ENCODE measurements at places on chromosomes 3 and 15. TPM values are rescaled to one million over a fixed set of nuclear protein-coding genes. Genes with fewer than 3 reads are reported as not detected.
A peak's percentile ranks its signal among the peaks of the same experiment; 100 is the strongest.

Gene KIF7
- 12.2 TPM for total RNA-seq

- peak; percentile 82 for DNase-seq
These were observed 222.1 kb downstream of the THSD4 start for GRCh38 chr15:71337197-71337845.

Gene CCDC80
- total RNA-seq, result 158 TPM

Gene RETNLB
- not detected for total RNA-seq

- DNase-seq, result no peak
These were observed 138.3 kb upstream of the ROBO1 start for GRCh38 chr3:79906106-79906505.

DNA sequence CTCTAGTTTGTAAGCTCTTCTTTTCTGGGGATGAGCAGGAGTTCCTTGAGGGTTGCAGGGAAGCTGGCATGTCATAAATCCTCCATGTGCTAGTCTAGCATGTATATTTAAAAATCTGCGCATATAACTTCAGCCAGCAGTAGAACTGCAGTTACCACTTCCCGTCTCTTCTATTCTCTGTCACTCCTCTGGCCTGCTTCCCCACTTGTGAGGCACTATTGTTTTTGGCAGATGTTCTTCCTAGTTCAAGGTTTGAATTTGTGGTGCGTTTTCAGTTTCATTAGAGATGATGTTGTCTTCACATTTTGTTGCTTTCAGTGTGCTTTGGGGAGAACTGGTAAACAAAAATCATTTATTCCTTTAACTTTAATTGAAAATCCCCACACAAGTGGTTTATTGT lies 169.1 kb upstream of the ZPLD1 start:
- DNase-seq, result no peak

Gene SNAPC5
- 17.4 TPM for total RNA-seq

Gene P2RY1
- total RNA-seq, result 0.32 TPM

Gene NECTIN3
- 89.5 TPM for total RNA-seq

GRCh38 chr15:89533861-89534544 lies 37.6 kb upstream of the RHCG start:
- DNase-seq, result no peak

Gene GATM
- total RNA-seq, result 0.32 TPM

- no peak for DNase-seq
These were observed 17.7 kb downstream of the RBP1 start for GRCh38 chr3:139521816-139522215.

DNA sequence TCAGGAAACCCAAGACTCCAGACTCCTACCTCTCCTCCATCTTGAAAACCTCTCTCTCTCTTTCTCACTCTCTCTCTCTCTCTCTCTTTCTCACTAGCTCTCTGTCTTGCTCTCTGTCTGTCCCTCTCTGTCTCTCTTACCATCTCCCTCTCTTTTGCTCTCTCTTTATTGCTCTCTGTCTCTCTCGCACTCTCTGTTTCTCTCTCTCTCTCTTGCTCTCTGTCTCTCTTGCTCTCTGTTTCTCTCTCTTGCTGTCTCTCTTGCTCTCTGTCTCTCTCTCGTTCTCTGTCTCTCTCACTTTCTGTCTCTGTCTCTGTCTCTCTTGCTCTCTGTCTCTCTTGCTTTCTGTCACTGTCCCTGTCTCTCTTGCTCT lies 75.0 kb upstream of the NR2E3 start:
- no peak for DNase-seq

- no peak for DNase-seq
These were observed 425.6 kb downstream of the TUSC7 start for GRCh38 chr3:117135207-117135606.

Gene CHRFAM7A
- under 0.01 TPM for total RNA-seq

Gene STOML1
- total RNA-seq, result 17.1 TPM

DNA sequence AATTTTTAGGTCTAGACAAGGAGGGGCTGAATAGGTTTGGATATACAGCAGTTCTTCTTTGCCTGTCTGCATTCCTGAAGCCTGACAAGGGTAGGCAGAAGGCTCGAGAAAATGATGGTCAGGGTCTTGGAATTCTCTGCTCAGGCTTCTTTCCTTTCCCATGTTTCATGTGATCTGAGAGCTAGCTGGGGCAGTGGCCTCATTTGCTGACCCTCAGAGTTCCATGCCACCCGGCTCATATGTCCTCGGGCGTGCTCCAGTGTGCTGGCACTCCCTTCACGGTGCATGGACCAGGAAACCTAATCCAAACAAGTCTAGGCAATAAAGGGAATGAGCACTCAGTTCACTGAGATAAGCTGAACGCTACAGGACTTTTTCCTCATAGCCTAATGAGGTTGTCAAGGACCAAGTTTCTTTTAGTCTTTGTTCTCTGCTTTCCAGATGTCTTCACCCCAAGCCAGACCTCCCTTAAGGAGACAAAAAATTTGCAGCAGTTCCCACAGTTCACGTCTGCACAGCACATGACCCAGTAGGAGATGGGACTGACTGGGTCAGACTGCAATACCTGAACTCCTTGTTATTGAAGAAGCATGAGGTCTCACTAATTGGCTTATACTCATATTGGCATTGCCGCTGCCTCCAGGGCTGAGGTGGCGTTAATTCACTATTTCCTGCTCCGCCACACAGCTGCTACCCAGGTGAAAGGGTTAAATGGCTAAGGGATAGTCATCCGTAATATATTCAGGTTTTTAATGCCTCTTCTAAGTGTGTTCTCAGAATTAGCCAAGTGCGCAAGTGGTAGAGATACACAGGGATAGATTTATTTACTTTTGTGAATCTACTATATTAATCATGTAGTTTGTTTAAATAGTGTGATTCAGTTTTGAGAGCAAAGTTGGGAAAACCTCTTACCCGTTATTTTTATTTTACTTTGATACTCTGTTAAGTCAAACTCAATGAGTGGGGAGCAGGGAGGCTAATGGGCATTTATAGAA lies 15.3 kb upstream of the RTP4 start:
- no peak for DNase-seq

Gene GOLGA8A
- 11.2 TPM for total RNA-seq

DNA sequence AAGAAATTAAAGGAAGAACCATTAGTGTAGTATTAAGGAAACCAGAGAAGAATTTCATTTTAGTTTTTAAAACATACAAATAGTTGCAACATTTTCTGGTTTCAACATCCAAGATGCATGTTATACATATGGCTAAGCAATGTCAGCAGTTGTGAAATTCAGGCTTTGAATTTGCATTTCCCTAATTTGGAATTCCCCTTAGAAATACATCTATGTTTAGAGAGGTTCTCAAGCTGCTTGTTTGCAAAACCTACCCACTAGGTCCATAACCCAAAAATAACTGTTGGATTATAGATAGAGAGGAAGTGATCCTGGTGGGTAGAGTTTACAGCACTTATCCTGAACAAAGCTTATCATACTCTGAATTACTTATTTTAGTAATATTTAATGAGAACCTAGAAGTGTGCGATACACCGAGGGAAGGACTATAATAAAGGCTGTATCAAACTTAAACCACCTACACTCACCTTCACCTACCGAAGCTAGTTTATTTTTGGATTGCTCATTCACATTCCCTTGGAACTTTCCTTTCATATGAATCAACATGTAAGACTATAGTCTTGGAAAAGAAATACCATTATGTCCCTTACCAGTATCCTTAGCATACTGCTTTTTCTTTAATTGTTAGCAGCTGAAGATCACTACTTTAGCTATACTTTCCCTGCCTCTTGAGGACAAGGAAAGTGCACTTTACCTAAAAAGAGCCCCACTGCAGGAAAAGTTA lies 60.6 kb downstream of the CHAC1 start:
- peak; percentile 89 for DNase-seq

DNA sequence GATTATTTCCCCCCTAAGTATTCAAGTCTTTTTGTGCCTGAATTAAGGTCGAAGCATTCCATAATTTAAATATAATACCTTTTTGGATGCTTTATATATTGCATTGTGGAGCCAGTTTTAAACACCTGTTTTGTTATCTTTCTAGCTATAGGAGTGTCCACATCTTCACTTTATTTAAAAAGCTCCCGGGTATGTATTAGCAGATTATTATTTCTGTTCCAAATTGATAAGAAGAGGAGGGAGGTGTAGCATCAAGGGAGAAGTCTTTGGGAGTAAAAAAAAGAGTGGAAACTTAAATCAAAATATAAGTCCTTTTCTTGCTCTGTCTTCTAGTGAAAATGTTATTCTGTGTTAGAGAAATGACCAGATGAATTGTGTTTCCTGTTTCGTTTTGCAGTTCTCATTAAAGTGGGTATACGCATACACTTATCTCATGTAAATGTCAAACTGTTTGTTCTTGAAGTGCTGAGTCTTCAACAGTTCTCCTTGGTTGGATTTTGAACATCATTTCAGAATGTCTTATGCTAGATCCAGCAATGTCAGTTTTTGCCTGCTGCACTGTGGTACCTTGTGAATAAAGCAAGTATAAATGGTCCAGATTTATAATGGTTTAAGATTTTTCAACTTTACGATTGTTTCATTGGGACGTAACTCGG lies 105.8 kb downstream of the FNDC3B start:
- no peak for DNase-seq

Gene MORC1
- total RNA-seq, result not detected

- peak; percentile 97 for DNase-seq
These were observed 11.8 kb upstream of the FBXO22 start for GRCh38 chr15:75891895-75892294.

- no peak for DNase-seq
These were observed 17.7 kb downstream of the MCF2L2 start for GRCh38 chr3:183410759-183411158.

DNA sequence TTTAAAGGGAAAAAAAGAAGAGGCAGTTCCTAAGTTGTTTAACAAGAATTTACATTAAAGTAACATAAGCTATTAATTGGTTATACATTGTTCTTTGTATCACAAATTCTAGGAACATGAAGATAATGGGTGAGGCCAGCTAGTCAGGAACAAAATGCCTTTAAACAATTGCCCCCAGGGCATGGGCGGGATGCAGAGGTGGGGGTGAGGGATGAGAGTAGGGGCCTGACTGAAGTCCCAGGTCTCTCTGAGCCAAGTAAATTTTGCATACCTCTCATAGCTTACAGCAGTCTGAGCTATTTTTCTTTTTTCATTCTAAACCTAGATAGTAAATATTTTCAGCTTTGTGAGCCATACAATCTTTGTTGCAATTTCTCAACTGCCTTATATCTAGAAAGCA lies 77.8 kb upstream of the RNU6-1 start:
- DNase-seq, result no peak
